OCI-LY7 (cell line): ENCODE measurements at places on chromosomes 11 and 22.

- no peak for DNase-seq
These were observed 18.3 kb upstream of the MICALL1 start for GRCh38 chr22:37887584-37888378.

- DNase-seq = no peak
These were observed 1.4 kb upstream of the KCNJ4 start for GRCh38 chr22:38456272-38456835.

DNA sequence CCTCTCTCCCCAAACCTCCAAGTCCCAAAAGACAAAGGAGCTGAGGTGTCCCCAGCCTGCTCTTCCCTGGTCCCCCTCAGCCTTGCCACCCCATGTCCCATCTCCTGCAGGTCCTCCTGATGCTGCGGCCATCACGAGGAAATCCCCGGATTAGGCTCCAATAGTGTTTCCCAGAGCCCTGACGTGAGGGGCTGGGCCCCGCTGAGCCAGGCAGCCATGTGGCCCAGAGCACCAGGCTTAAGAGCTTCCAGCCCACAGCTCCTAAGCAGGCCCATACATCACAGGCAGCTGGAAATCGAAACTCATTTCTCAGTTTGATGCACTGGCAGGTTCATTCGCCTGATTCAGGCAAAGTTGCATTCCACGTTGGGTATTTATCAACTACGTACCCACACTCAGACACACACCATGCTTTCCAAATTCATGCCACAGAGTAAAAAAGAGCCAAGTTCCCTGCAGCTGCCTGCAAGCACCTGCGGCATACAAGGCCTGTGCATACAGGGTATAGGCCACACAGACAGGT lies 114.2 kb downstream of the CHST1 start:
- no peak for DNase-seq

DNA sequence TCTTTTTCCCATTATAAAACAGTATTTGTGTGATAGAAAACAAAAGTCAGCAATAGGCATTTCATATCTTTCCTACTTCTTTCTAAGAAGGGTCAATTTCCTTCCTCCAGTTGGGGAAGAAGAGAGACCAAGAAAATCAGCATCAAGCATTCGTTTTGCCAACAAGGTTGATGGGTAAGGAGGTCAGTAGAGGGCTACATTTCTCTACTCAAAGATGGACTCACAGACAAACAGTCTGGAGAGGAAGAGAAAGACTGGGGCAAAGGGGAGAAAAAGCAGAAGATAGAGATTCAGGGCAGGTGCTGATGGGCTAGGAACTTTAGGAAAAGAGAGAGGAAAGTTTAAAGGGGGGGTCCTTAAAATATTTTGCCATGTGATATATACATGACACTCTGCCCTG lies 8.6 kb upstream of the MTNR1B start:
- no peak for DNase-seq

- DNase-seq = no peak
These were observed 518 bp upstream of the CHRM1 start for GRCh38 chr11:62921573-62922188.

- no peak for DNase-seq
These were observed 101.4 kb downstream of the GALNT18 start for GRCh38 chr11:11520231-11521015.
